ENCODE measurements at places on chromosomes 4 and X.

DNA sequence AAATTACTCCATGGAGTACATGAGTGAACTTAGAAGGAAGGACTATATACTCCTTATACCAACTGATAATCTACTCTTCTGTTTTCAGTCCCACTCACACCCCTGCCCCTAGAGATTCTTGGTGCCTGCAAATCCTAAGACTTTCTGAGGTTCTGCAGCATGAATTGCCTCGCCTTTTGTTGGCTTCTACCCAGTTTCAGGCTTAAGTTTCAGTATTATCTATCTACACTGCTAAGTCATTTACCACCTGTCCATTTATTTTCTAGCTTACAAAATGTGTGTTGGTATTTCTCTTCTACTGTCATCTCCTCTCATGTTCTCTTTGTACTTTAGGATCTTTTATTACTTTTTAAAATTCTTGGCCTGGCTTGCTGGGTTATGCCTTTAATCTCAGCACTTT is 94.4 kb upstream of the AMOT start:
- DNase-seq: no peak

DNA sequence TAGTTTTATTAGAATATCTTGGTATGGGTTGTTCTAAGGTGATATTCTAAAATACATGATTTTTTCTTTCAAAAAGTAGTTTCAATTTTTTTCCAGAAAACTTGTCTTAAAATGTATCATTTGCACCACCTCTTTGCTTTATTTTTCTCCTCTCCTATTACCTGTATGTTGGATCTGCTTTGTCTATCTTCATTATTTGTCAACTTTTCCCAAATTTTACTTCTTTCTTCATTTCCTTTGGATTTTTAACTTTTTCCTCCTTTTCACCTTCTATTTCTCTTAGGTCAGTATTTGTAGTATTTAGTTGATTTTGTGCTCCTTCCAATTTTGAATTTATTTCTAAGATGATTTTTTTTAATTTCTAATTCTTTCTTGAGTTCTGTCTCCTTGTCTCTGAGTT is 169.6 kb downstream of the APBB2 start:
- DNase-seq: no peak

DNA sequence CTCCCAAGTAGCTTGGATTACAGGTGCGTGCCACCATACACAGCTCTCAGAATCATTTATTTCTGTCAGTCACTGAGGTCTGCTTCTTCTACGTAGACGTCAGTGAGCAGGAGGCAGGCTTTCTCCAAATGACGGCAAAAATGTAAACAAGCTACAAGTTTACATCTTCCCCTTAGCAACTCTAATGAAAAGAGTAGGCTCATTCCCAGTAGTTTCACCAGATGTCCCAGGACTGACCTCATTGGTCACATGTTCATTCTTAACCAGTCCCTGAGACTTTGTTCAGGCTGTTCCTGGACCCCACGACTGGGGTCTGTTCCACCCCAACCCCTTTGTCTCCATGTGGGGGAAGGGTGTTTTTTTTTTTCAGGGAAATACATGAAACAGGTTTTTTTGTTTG is 67.1 kb downstream of the TENM3 start:
- no peak for DNase-seq

DNA sequence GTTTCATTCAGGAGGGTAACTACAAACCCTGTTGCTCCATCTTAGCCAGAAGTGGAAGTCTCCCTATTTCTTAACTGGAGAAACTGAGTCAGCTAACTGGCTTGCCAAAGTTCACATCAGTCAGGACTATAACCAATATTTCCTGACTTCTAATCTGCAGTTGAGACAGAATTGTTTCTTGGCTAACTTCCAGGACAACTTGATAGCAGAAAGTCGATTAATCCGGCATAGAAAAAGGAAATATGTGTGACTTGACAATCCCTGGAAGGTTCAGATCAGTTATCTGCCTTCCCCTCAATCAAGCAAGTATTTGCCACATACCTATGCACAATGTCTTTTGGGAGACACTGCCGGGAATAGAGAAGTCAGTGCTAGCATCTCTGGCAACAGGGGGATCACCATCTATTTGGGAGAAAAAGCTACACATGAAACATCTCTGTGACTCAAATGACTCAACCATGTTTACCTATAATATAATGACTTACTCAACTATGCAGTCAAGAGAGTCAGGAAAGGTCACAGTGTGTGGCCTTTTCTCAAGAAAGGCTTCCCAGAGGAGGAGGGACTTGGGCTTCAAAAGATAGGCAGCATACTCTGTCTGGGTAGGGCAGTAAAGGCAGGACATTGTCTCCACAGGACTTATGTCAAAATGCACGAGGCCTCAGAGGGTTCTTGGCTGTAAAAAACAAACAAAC is 12.4 kb upstream of the LONRF3 start:
- DNase-seq: no peak

GRCh38 chrX:134969726-134970125 is 21.1 kb upstream of the SMIM10 start:
- peak; percentile 38 for DNase-seq

DNA sequence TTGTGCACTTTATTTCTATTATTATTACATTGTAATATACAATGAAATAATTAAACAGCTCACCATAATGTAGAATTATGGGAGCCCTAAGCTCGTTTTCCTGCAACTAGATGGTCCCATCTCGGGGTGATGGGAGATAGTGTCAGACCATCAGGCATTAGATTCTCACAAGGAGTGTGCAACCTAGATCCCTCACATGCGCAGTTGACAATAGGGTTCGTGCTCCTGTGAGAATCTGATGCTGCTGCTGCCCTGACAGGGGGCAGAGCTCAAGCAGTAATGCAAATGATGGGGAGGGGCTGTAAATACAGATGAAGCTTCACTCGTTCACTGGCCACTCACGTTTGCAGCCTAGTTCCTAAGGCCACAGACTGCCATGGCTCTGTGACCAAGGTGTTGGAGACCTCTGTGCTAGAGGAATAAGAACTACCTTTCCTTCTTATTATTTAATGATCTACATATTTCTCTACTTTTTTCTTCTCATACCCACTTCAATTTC is 492.9 kb upstream of the INTU start:
- no peak for DNase-seq

DNA sequence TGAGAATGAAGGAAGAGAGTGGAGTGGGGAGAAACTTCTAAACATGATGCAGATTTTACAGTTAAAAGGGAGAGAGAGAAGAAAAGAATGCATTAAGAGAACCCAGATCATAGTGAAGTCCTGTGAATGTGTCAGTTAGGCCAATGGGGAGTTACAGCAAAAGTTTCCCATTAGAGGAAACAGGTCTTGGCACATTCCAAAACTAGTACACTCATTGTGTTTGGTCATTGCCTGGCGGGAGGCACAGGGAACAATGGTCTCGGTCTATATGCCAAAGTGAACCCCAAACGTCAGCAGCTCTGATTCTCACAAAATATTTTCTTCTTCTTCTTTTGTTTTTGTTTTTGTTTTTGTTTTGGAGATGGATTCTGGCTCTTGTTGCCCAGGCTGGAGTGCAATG is 284.5 kb upstream of the CTSO start:
- DNase-seq: no peak

DNA sequence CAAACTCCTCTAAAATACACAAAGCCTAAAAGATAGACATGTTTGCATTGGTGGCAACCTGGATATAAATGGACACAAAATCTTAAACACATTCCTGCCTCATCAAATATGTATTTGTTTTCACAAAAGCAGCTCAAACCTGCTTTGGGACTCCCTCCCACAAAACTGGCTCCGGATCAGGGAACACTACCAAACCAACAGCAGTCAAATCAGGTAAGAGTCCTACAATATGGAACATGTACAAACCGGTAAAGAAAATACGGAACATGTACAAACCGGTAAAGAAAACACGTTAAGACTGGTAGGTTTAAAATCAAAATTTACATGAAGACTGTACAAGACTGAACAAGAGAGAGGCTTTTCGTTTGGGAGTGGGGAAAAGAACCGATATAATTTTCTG is 4.3 kb downstream of the AMTN start:
- DNase-seq: no peak

DNA sequence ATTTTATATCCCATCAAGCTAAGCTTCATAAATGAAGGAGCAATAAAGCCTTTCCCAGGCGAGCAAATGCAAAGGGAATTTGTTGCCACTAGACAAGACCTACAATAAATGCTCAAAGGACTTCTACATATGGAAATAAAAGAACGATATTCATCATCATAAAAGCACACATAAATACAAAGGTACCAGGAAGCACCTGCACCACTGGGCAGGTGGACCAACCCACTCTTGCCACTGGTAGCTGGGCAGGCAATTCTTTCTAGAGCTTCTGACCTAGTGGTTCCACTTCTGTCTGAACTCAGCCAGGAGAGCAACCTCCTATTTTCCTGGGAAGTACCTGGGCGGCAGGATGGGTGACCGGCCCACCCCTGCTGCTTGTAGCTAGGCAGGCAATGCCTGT is 237.2 kb upstream of the ITM2A start:
- DNase-seq: no peak

DNA sequence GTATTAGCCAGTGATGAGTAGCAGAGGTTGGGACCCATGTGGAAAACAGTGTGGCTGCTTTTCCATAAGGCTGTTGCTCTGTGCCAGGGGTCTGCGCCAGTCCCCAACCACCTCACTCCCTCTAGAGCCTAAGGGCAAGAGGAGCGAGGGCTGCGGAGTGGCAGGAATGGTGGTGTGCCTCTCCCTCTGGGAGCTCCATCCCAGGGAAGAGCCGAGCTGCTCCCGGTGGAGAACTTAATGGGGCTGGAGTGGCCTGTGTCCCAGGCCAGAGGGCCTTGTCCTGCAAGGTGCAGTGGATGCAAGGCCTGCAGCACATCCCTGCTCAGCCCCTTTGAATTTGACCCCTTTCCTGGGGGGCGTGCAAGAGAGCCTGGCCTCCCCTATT is 105.4 kb upstream of the GRXCR1 start:
- DNase-seq: no peak

- no peak for DNase-seq
Observed at GRCh38 chr4:19317377-19317776, 934.3 kb upstream of the SLIT2 start.

DNA sequence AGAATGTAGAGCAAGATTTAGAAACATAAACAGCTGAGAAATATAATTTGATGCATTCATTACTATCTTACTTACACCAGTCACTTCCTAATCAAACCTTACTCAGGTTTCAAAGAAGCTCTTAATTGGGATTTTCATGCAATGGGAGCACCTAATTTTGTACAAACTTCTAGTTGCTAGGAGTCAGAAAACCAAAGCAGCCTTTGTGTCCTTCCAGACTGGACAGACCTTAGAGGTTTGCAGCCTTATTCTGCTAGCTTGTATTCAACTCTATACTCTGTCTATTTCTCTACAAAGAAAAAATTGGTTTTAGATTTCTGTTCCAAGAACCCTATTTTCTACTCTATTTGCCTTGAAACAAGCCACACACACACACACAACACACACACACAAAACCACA is 19.4 kb downstream of the GABRA2 start:
- DNase-seq: no peak

GRCh38 chr4:31370866-31371465 is 650.8 kb downstream of the PCDH7 start:
- peak; percentile 42 for DNase-seq

DNA sequence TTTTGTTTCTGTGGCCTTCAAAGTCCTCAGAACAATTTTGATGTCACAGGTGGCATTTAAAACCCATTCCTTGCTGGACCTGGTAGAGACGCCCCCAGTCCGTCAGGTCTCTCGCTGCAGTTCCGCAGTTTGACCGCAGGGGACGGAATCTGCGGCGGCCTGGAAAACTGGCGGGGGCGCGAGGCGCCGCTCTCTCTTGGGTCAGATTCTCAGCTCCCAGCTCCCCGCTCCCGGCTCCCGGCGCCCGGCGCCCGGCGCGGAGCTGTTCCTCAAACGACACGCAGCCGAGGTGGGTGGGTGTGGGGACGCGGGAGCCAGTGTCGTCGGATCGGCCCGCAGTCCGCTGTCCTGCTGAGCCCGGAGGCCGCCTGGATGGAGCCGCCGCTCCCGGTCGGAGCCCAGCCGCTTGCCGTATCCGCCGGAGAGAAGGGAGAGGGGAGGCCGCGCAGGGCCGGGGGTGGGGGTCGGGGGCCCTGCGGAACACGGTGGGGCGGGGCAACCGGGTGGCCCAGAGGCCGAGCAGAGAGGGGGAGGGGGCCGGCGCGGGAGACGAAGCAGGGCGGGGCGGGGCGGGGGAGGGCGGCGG is at the start of gene OCRL:
TSS of gene OCRL (plus strand) at position 192 of the 586 bp plus-strand sequence. CDS start at position 373, 181 bp downstream.
- DNase-seq: peak; percentile 61
